ENCODE measurements at places on chromosomes 7 and 10.
A peak's percentile ranks its signal among the peaks of the same experiment; 100 is the strongest.

- no peak for DNase-seq
These were observed 3.2 kb downstream of the INSIG1 start for GRCh38 chr7:155300641-155301452.

DNA sequence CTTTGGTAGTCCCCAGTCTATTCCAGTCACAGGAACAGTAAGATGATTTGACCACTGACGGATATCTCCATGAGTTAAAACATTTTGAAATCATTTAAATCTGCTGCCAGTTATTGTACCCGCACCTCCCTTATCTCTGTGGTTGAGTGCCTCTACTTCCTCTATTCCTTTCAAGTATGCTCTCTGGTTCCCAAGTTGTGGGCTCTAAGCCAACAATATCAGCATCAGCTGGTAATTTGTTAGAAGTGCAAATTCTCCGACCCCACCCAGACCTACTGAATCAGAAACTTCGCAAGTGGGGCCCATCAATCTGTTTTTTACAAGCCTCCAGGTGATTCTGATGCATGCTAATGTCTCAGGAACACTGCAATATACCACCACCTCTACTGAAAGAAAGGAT, 235.5 kb downstream of the CCSER2 start:
- DNase-seq = no peak

DNA sequence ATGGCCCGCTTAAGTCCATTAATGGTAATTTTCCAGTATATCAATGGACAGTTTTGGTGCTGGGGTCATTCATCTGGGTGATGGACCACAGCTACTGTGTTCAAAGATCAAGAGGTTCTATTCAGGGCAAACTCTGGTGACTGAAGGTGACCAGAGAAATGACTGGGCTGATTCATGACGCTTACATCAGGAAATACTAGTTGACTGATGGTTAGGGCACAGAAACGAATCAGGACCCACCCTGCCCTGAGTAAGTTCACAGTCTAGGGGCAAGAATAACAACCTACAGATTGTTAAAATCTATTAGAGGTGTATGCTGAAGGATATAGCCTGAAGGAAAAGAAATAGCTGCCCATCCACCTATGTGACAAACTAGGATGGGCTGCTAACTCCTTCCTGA, 9.5 kb downstream of the NCAPG2 start:
- DNase-seq = no peak

DNA sequence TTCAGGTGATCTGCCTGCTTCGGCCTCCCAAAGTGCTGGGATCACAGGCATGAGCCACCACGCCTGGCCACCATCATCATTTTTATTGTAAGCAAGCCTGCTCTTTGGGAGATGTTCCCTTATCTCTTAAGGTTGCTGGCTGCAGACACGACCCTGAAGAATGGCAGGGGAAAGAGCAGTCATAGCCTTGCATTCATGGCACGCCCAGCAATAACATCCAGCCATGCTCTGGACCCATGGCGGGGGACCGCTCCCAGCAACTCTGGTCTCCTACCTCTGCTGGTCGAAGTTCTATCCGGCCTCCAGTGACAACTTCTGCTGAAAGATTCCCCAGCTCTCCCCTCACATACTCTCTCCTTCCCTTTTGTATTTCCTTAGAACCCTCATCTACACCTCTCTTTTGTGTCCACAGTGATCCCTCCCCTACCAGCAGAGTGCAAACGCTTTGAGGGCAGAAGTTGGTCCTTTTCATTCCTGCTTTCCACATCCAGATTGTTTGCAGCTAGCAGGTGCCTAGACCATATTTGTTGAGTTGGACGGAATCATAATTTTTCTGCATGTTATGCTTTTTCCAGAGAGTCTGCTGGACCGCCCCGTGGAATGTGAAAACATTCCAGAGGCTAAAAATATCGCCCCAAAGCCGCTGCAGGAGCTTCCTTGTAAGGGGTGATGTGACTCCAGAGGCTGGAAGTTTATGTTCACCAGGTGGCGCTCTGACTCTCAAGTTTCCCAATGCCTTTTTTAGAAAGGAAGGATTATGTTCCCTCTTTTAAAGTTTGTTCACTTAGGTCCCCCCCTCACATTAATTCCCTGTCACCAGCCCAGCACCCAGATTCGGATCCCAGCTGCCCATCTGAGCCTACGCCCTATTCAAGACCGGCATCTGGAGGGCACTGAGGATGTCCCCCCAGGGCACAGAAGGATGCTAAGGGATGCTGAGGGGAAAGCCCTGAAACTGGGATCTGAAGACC, 4.3 kb upstream of the MARVELD1 start:
- peak; percentile 56 for DNase-seq

GRCh38 chr10:129744134-129745111, 219.7 kb downstream of the EBF3 start:
- no peak for DNase-seq

GRCh38 chr7:102255501-102255900, 31.2 kb upstream of the SH2B2 start:
- DNase-seq = no peak

GRCh38 chr10:29709484-29710002, 74.8 kb upstream of the SVIL start:
- no peak for DNase-seq

DNA sequence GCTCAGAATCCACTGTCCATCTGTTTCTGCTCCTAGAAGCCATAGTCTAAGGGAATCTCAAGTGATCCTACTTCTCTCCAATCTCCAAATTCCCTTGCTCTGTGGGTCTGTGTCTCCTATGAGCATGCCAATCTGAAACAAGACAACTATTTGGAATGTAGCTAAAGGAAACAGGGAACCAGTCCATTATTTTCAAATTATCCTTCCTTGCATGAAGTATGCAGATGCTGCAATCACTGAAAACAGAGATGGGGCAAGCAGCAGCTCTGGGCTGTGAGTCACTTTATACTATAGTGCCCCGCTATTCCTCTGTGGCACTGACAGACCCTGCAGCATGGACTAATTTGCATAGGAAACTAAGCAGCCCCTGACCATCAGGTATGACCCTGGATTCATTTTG, 76.9 kb upstream of the PRSS58 start:
- no peak for DNase-seq

DNA sequence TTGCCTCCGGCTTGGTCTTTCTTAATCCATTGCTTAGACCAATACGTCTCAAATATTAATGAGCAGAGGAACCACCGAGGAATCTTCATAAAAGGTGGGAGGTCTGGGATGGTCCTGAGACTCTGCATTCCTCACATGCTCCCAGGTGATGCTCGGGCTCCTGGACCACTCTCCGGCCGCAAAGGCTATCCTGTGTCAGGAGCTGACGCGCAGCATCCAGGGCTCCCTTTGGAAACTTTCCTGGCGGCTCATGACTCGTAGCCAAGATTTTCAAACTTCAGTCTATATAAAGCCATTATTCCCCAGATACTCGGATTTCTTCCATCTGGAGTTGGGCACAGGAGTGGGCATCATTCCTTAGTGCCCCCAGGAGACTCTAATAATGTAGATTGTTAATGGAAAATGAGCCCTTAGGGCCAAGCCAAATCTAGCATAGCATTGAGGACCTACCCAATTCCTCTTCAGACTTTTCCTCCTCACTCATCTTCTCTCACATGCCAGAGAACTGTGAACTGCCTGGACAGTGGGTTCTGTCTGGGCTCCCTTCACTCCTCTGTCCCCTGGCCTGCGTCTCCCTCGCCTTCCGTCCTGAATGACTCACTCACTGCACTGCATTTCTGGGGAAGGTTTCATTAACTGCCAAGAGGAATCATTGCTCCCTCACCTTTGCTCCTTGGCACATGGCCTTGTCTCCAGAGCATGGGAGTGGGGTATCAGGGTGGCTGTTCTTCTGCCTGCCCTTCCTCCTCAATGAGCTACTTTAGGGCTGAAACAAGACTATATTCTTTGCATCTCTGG, 89.3 kb downstream of the MKI67 start:
- peak; percentile 52 for DNase-seq

GRCh38 chr7:140082770-140083169, 20.0 kb upstream of the PARP12 start:
- DNase-seq = no peak

- DNase-seq = no peak
These were observed 95.4 kb downstream of the MGMT start for GRCh38 chr10:129562487-129562886.

DNA sequence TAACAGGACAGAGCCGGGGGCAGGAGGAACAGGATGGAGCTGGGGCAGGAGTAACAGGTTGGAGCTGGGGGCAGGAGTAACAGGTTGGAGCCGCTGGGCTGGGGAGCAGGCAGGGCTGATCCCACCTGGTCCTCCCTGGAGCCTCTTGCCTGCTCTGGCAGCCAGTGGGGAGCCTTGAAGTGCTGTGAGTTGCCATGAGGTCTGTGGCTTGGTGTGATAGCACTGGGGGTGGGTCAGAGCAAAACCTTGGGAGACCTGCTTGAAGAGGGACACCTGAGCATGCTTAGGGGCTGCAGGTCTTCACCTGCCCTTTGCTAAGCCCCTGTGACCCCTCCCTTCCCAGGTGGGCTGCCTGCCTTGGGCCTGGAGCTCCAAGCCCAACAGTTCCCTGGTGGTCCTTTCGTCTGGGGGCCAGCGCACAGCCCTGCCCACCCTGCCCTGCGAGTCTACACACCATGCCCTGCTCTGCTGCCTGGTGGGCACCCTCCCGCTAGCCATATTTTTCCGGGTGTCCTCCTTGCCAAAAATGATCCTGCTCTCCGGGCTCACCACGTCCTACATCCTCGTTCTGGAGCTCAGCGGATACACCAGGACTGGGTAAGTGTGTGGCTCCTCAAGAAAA, 111.6 kb downstream of the ADCY1 start:
- DNase-seq = no peak

DNA sequence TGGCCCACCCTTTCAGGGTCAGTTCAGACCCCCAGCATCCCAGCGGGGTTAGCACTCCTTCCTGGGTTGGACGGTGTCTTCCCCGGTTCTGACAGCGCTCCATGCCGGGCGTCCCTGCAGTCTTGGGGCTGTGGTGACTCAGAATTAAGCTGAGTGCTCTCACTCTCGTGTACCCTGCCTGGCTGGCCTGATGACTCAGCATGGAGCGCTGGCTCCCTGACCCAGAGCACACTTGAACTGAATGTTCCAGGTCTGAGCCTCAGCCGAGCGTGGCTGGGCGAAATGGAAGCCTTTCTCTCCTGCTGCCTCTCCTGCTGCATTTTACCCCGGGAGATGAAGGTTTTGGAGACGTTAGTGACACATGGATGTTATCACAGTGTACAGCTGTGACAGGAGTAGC, 7.1 kb downstream of the BAG3 start:
- peak; percentile 88 for DNase-seq

DNA sequence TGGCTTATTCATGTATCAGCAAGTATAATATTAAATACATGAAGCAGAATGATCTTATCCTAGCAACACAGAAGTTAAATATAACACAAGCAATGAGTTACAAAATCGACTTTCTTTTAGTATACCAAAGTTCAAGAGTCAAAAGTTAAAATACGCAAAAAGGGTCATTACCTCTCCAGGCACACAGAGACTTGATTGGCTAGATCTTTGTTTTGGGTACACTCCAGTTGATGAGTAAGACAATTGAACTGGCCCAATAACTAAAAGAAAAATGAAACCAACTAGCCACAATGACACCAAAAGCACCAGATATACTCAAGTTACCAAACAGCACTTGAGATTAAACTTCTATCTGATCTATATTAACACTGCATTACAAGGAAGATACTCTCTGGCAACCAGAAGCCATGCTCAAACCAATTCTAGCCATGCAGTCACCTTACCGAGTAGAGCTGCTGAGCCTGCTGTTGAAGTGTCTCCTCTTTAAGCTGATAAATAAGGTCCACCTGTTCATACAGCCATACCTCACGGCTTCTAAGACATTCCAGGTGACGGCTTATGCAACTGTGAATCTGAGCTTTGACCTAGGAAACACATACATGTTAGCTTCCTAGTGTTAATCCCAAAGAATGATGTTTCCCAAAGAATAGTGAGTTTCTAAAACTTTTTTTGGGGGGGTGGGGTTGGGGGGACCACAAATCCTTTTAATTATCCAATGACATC, 15.6 kb downstream of the NCOA4 start:
- no peak for DNase-seq

- DNase-seq = no peak
These were observed 42.7 kb downstream of the GRID2IP start for GRCh38 chr7:6508539-6508938.

DNA sequence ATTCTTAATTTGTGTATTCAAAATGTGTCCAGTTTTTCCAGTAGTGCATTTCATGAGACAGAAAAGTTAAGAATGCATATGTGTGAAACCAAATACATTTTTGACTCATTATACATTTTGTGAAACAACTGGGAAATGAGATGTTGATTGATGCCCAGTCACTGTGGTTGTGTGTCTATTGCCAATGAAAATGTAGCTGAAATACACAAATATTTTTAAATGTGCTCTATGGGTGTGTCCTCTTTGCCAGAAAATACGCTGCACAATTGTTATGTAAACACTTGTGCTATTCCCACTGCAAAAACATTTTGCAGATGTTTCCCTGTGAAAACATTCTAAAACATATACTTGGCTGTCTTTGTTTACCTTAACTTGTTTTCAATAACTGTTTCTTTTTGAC, 395.2 kb downstream of the TFEC start:
- no peak for DNase-seq

DNA sequence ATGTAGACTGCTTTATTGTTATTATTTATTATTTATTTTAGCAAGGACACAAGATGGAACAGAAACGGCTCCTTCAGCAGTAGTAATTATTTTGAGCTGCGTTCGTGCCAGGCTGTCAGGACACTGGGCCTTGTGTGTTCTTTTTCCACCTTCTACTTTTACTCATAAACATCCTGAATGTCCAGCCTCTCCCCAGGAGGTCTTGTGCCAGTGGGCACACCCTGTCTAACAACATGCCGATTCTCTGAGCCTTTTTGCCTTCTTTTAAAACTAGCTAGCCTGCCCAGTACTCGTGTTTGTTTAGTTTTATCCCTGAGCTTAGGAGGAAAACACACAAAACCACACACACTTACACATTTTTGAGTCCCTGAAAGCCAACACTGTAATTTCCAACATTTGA, 1.2 kb downstream of the SCIN start:
- DNase-seq = no peak

DNA sequence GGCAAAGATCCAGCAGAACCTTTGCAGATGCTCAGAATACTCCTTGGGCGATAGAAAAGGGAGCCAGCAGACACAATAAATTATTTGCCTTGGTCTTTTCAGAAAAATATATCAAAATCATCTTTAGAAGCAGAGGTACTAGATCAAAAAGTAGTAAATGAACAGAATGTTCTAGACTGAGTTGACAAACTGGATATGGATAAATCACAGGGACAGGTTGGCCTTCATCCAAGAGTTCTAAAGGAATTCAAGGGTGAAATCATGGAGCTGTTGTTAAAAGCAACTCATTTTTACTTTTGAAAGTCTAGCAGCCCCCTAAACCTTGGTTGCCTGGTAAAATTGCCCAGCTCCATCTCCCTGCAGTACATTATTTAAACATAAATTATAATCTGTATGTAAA, 99.1 kb downstream of the PLCE1 start:
- no peak for DNase-seq

- DNase-seq = no peak
These were observed 343.7 kb downstream of the RPS24 start for GRCh38 chr10:78377356-78377755.

GRCh38 chr10:119335671-119336353, 128.4 kb downstream of the GRK5 start:
- no peak for DNase-seq

- peak; percentile 94 for DNase-seq
These were observed 133.7 kb upstream of the SH2B2 start for GRCh38 chr7:102152672-102153598.

Data from urothelium cell line (cell line).